ENCODE measurements at places on chromosomes 4 and X.

DNA sequence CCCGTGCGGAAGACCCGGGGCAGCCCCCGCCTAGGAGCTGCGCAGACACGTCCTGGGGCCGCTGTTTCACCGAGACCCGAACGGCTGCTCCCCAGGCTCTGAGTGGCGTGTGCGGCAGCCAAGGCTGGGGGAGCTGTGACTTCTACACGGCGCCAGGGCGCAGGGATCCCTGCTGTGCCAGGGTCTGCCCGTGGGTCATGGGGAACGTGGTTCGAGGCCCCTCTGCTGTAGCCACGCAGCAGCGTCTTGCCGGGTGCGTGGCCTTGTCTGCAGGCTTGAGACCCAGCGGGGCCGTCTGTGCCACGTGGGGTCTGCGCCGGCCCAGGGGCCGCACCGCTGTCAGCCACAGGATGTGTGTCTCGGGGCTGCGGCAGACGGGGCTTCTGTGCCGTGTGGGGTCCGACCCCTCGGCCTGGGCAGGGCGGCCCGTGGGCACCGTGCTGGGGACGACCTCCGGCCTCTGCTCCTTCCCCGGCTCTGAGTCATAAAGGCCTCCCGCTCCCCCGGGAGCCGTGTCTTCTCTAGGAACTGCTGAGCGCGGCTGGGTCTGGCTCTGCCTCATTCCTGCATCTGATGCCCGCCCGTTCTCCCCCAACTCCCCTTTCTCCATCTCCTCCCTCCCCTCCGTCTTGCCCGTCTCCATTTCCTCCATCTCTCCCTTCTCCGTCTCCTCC lies 12.7 kb upstream of the GTPBP6 start:
- DNase-seq, result no peak

DNA sequence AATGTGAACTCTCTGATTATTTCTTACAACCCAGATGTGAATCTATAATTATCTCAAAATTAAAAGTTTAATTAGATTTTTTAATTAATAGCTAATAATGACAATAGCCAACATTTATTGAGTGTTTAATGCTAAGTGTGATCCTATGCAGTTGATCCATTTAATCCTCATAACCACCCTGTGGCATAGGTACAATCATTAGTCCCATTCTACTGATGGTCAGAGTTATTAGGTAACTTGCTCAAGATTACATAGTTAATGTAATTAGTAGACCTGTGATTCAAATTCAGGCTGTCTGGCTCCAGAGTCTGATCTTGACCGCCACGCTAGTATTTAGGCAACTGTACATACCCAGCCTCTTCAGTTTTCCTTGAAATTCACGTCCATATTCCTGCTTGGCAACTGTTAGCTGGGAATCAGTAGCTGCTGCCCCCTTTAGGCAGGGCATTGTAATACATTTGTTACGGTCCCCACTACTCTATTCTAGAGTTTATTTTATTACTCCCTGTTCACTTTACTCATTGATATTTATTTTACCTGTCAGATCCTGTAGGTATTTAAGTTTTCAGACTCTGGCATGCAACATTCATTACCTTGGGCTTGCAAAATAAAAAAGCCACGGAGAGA lies 20.6 kb upstream of the TEC start:
- DNase-seq, result no peak

- no peak for DNase-seq
Measured at GRCh38 chr4:150136481-150136880, 58.2 kb downstream of the DCLK2 start.

- DNase-seq, result no peak
Measured at GRCh38 chrX:150790021-150790420, 96.8 kb downstream of the MTMR1 start.

GRCh38 chrX:66130469-66130868 lies 33.6 kb upstream of the HEPH start:
- no peak for DNase-seq

GRCh38 chr4:103786014-103786413 lies 66.2 kb upstream of the TACR3 start:
- DNase-seq, result no peak

DNA sequence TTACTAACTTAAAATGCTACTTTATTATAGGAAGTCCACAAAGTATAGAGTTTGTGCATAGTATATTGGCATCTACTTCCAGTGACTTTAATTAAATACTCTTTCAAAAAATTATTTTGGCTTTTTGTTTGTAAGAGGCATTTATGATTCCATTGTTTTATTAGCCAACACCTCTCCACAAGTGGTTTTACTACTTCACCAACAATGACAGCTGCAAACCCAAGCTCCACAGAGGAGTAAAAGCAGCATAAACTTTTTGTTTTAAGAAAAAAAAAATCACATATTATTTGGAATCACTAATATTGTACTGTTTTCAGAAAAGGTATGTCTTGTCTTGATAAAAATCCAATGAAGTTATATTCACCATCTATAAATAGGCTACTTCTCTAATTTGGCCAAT lies 88.5 kb downstream of the FIP1L1 start:
- DNase-seq, result no peak

DNA sequence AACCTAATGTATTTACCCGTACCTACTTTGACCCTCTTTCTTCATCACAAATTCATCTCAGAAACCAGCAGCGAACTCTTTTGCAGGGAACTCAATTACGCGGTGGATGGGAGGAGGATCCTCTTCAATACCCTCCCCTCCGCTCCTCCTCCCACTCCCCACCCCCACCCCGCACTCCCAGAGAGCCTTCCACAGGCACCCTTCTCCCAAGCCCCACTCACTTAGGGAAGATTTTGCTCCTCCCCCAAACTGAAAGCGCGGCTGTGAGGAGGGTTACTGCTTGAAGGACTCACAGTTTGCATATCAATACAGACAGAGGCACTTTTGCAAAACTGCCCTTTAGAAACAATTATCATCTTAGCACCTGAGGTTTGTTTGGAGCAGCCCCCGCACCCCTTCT lies 960 bp upstream of the IL1RAPL1 start:
- DNase-seq, result no peak

- no peak for DNase-seq
Measured at GRCh38 chrX:18377796-18378195, 23.3 kb upstream of the SCML2 start.

DNA sequence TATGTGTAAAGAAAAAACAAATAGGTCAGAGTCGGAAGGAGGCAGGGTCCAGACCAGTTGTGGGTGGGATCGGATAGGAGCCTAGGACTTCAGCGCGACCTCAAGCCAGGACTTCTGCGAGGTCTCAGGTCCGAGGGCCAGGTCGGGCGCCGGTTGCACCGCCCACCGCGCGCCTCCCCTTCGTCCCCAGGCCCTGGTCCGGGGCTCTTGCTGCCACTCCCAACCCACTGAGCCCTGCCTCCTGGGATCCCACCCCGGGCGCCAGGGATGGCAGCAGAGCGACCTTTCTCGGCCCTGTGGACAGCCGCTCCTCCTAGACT lies 12.3 kb downstream of the PITX2 start:
- DNase-seq, result no peak

GRCh38 chrX:18666614-18667013 lies 5.3 kb downstream of the RS1 start:
- no peak for DNase-seq

GRCh38 chr4:24689212-24689611 lies 104.9 kb upstream of the DHX15 start:
- DNase-seq, result no peak

DNA sequence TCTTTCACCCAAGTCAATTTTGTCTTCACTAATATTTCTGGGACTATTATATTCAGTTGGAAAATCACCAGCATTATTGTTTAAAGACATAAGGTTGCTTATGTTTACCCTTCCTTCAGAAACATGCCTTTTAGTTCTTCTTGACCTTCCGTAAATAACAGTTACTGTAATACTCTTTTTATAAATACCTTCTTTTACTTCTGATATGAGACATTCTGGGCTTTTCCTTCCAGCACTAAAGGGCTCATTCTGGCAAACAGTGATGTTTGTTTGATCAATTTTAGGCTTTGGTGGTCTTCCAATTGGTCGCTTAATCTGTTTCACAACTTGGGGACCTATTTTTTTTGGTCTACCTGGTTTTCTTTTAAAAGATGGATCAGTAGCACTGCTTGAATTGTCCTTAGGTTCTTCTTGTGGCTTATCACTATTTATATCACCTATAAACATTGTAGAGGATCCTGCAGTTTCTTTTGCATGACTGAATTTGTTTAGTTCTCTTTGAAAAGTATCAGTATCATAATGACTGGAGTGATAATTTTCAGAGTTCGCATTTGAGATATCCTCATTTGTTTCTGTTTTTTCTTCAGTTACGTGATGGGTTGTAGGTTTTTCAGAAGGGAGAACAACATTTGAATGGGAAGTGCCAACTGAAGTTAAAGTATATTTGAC lies 64.8 kb downstream of the NCAPG start:
- no peak for DNase-seq

- DNase-seq, result no peak
Measured at GRCh38 chr4:152858934-152859333, 77.2 kb upstream of the FHDC1 start.

GRCh38 chr4:17558941-17559708 lies 17.9 kb upstream of the LAP3 start:
- no peak for DNase-seq

DNA sequence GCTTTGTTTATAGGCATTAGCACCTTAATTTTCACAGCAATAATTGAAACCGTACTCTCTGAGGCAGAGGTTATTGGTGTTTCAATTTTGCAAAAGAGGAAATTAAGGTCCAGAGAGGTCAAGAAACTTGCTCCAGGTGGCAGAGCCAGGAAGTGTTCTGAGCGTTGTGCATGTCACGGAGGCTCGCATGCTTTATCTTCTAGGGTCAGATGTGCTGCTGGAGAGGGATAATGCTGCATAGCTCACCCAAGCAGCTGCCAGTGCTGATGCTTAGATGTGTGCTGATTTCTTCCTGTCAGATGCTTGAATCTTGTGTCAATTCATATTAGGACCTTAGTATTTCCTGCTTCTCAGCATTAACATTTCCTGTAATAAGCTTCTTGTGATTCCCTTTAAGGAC lies 13.0 kb upstream of the FGF5 start:
- DNase-seq, result no peak

GRCh38 chr4:41885456-41885855 lies 49.8 kb upstream of the TMEM33 start:
- DNase-seq, result no peak

GRCh38 chr4:95204873-95205272 lies 343.9 kb downstream of the UNC5C start:
- DNase-seq, result no peak

DNA sequence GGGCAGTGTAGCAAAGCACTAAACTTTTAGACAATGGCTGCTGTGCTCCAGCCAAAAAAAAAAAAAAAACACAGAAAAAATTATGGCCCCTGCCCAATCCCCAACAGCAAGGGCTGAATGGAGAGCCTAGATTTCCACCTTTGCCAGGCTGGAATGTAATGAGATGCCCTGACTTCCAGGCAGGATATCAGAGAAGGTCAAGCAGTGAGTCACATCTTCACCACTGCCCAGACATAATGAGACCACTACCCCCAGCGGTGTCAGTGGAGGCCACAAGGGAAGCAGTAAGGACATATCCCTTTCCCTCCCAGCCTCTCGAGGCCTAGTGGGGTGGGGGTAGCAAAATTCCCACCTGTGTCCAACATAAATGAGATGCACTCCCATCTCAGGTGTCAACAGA lies 216.3 kb upstream of the LEF1 start:
- no peak for DNase-seq

- no peak for DNase-seq
Measured at GRCh38 chr4:34644579-34645115, 1599.7 kb downstream of the ARAP2 start.

GRCh38 chr4:42724451-42724850 lies 67.5 kb upstream of the ATP8A1 start:
- DNase-seq, result no peak

DNA sequence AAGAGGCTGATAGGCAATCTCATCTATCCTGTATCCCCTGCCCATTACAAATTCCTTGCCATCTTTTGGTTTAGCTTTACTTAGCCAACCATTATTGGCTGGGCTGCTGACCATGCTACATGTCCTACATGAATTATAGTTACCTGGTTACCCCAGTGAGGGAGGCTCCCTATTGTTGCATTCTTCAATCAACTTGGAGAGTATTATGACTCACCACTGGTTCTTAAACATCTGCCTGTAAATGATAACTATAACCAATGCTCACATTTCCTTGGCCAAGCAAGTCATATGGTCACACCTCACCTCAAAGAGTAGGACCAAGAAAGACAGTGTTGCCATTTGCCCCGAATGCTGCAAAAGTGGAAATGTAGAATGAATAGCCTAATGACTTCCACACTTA lies 297.6 kb downstream of the IL15 start:
- no peak for DNase-seq

DNA sequence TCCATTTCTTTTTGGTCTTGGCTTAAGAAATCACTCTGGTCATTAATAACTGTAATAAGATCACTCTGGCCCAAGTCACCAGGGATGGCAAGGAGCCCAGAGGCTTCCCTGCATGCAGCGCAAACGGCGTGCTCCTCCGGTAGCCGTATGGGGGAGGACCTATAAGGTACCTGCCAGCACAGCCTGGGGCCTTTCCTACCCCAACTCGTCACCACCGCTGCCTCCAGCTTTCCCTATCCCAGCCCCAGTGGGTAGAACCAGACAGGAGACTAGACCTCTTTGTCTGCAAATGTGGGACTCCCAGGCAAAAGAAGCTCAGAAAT lies 25.9 kb downstream of the HAND2 start:
- no peak for DNase-seq

- no peak for DNase-seq
Measured at GRCh38 chr4:80188801-80189458, 8.4 kb upstream of the PRDM8 start.

GRCh38 chr4:123833171-123833643 lies 436.6 kb downstream of the SPRY1 start:
- DNase-seq, result no peak

GRCh38 chr4:82754513-82755165 lies 44.0 kb downstream of the SCD5 start:
- DNase-seq, result no peak

- DNase-seq, result no peak
Measured at GRCh38 chr4:22372986-22373385, 142.9 kb downstream of the ADGRA3 start.

- DNase-seq, result no peak
Measured at GRCh38 chr4:16606691-16607090, 291.8 kb downstream of the LDB2 start.

DNA sequence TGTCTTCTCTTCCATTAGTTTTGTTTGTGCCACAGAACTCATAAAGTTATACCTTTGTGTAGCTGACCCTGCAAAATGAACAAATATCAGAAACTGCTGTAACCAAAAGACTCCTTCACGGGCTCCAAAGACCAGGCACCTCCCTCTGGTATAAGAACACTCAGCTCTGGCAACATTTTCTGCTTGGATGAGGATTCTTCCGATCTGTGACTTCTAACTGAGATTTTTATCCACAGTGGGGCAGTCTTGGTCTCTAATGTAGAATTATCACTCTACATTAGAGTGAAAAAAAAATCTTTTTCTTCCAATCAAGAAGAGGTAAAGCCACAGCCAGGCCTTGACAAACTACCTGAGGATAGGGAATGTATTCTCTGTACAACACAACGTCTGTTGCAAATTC lies 38.5 kb upstream of the PRSS48 start:
- DNase-seq, result no peak

GRCh38 chr4:177611974-177612664 lies 169.9 kb upstream of the AGA start:
- no peak for DNase-seq

Measured in stimulated activated CD4-positive, alpha-beta T cell treated with anti-CD3 and anti-CD28 coated beads, Interleukin-12 subunit alpha, Interleukin-12 subunit beta, amount 100 ng/mL, for 24 hours (primary cell).